ENCODE measurements at places on chromosomes 4 and X.
A peak's percentile ranks its signal among the peaks of the same experiment; 100 is the strongest.

DNA sequence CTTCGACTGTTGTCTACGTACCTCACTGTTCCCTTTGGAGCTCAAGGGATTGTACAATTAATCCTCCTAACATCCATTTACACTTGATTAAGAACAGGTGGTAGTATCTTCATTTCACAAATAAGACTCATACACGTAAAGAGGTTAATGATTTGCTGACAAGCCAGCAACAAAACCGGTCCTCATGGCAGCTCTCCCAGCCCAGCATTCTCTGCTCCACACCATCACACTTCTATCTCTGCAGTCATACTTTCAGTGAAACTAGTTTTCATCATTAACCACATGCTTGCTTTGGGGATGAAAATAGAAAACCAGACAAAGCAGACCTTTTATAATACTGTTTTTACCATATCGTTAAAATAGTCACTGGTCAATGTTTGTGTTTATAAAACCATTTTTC, 28.7 kb upstream of the CASK start:
- DNase-seq, result no peak

DNA sequence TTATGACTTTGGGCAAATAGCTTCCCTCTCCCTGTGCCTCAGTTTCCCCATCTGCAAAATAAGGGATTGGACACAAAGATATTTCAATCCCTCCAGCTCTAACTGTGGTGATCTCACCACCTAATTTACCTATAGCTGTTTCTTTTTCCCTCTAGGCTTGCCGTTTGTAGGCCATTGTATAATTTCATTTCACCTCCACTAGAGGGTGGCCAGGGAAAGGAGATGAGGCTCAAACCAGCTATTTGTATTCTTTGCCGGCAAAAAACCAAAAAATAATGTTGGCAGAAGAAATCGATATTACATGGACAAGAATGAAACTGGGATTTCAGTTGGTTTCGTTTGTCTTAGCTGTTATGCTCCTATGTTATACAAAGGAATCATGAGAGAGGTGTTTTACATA, 36.1 kb upstream of the DOCK11 start:
- DNase-seq, result peak; percentile 49

DNA sequence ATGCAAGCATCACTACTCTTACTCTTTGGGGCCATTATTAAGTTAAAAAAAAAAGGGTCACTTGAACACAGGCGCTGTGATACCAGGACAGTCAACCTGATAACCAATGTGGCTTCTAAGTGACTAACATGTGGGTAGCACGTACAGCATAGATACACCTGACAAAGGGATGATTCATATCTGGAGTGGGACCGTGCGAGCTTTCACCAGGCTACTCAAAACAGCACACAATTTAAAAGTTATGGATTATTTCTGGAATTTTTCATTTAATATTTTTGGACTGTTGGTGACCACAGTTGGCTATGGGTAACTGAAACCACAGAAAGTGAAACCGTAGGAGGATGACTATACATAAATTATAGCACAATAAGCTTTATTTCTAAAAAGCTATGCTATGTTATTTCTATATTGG, 113.8 kb upstream of the STIM2 start:
- DNase-seq, result no peak

DNA sequence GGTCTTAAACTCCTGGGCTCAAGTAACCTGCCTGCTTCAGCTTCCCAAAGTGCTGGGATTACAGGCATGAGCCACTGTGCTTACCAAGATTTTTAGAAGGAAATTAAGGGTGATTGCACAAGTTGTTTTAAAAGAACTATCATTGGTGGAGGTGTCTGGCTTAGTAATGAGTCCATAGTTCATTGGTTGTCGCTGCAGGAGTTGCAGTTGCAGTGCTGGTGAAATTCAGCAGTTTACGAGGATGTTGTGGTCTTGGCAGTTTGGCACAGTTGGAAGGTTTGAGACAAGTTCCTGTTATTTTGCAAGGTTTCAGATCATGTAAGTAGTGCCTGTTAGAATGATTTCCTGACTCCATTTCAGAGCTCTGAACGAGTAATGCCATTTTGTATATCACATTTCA, 48.1 kb downstream of the RAB40AL start:
- no peak for DNase-seq

- peak; percentile 26 for DNase-seq
Measured at GRCh38 chr4:155759372-155760252, 791 bp downstream of the GUCY1B1 start.
